ENCODE measurements at places on chromosomes 2 and 18.

- no peak for DNase-seq
Measured at GRCh38 chr2:11177871-11178690, 22.8 kb downstream of the SLC66A3 start.

GRCh38 chr18:10060469-10060782 is 146.6 kb downstream of the VAPA start:
- DNase-seq, result no peak

GRCh38 chr2:5057891-5058351 is 634.3 kb upstream of the SOX11 start:
- no peak for DNase-seq

DNA sequence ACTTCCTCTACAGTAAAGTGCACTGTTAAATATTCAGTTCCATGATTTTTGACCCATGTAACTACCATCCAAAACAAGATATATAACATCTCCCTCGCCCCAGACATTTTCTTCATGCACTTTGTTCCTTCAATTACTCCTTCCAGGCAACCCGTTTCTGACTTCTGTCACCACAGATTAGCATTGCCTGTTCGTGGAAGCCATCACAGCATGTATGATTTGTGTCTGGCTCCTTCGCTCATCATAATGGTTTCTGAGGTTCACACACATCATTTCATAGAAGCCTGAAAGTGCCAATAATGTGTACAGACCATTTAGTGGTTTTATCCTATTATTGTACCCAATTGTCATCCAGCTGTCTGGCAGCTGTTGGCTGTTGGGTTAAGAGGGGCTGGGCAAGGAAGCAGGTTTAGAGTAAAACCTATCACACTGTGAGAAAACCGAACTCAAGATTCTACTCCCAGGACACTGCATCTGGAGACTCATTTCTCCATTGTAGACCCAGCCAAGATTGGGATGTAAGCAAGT is 16.1 kb downstream of the ARHGAP28 start:
- no peak for DNase-seq

DNA sequence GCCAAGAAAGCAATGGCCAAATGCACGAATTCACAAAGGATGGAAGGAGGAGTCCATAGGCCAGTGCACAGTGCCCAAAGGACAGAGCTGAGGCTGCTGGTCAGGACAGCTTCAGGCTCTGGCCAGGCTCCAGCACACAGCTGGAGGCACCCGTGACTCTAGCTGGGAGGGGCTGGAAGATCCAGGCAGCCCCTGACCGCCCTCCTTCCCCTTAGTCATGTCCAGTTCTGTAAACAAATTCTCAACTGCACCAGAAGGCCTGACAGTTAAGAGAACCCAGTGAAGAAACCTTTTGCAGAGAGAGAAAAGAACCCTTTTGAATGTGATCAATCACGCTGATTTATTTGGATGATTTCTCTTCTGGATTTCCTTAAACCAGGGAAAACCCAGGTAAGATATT is 7.7 kb upstream of the YWHAQ start:
- DNase-seq, result no peak
